ENCODE measurements at places on chromosomes 7 and 10. TPM values are rescaled to one million over a fixed set of nuclear protein-coding genes. Genes with fewer than 3 reads are reported as not detected.

- no peaks in the 10 kb centered on the region for H3K36me3 ChIP-seq
- peaks cover 40% of the 10 kb centered on the region for H3K4me1 ChIP-seq
- DNase-seq = no peak
- H3K27me3 ChIP-seq = no peaks in the 10 kb centered on the region
- H3K27ac ChIP-seq = no peak overlapping the region
Measured at GRCh38 chr7:15832996-15833395, 146.5 kb upstream of the MEOX2 start.

DNA sequence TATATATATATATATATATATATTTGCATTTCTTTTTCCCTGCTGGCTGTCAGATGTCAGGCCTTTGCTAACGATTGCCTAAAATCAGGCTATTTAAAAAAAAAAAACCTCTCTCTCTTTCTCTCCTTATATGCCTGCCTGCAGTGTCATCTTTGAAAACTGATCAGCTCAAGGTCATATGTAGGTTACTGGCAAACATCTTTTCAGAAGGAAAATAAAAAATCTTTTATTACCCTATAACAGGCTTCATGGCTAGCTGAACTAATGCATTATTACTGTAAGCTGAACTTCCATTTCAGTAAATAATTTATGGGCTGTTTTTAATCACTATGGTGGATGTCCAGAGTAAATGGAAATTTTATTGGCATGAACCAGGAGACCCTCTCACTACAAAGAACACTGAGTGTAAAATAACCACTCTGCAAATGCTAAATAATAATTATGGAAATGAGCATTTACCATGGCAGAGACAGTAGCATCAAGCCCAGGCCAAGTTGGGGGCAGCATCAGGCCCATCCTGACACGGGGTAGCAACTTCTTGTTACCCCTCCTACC lies 29.3 kb downstream of the HSPA12A start:
- no peak overlapping the region for H3K4me3 ChIP-seq
- DNase-seq = no peak
- H3K4me1 ChIP-seq = peaks cover 18% of the 10 kb centered on the region
- H3K36me3 ChIP-seq = no peaks in the 10 kb centered on the region
- H3K27me3 ChIP-seq = no peaks in the 10 kb centered on the region

Gene C7orf33
- not detected for total RNA-seq

Gene SPDYE5
- not detected for total RNA-seq

Gene EPHA1
- not detected for total RNA-seq

Gene SYNPO2L
- not detected for total RNA-seq

Gene UTF1
- total RNA-seq = not detected

Measured in chondrocyte (in vitro differentiated cells).